ENCODE measurements at places on chromosomes 5 and 9. TPM values are rescaled to one million over a fixed set of nuclear protein-coding genes. Genes with fewer than 3 reads are reported as not detected.

The GNA14 gene
- not detected for total RNA-seq

The RXRA gene
- total RNA-seq: 5.6 TPM

The PTBP3 gene
- total RNA-seq: 123 TPM

The ADAMTS19 gene
- total RNA-seq: not detected

The BAAT gene
- total RNA-seq: not detected

The PCDHAC2 gene
- not detected for total RNA-seq

The CCDC192 gene
- not detected for total RNA-seq

GRCh38 chr9:125768803-125769202, 21.6 kb downstream of the PBX3 start:
- no peak for DNase-seq

GRCh38 chr5:146528236-146528635, 12.2 kb upstream of the GPR151 start:
- no peak for DNase-seq

DNA sequence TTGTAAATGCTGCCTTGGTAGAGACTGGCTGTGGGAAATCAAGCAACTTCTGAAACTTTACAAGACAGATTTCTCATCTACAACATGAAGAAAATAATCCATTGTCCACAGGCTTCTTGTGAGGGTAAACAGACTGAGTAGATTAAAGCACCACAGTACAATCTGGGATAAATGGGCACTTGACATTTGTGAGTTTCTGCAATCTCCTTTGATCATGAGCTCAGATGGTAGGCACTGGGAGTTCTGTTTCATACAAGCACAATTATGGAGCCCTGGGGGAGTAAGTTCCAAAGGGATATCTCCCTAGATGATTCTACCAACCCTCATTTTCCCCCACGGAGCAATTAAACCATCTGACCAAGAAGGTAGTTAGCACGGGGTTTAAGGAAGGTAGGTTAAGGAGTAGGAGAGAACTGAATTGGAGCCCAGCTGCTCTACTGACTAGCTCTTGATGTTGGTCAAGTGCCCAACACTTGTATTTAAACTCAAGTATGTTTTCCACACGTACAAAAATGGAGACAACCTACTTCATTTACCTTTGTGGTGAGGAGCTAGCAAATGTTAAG, 479.5 kb upstream of the TNC start:
- DNase-seq: no peak

DNA sequence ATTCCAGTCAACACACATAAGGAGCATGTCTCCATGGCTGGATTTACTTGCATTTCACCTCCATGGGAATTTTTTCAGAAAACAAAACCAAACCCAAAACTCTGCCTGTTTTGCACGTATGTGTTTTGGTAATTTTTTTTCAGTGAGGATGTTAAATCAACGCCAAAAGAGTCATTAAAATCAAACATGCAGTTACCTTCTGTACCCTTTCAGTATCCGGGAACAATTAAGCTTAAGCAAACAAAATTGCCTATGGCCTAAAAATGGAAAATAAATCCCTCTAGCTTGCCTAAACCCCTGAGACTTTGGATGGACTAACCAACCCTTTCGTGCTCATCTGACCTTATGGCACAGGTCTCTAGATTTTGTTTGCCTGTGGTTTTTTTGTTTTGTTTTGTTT, 209.2 kb upstream of the KLF4 start:
- no peak for DNase-seq

- DNase-seq: no peak
Measured at GRCh38 chr5:4659851-4660250, 480.3 kb upstream of the ADAMTS16 start.

DNA sequence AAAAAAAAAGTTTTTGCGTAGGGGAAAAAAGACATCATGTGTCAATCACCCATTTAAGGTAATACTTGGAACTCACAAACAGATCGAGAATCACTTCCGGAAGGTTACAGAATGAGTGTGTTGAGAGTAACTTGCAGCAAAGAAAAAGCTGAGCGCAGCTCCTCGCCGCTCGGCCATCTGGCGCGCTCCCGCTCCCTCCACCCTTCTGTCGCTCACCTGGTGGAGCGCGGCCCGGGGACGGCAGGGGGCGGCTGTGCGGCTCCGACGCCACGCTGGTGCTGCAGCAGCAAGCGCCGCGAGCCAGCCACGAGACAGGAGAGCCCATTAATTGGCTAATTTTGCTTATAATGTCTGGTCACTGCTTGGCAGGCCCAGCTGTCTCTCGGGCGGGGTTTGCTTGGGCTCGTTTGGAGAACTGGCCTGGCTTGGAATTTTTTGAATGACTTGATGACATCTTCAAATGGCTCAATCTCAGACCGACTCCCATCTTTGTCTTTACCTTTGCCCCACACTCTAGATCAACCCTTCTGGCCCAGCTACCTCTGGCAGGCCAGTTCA, 601.8 kb downstream of the CCDC171 start:
- peak; percentile 74 for DNase-seq

DNA sequence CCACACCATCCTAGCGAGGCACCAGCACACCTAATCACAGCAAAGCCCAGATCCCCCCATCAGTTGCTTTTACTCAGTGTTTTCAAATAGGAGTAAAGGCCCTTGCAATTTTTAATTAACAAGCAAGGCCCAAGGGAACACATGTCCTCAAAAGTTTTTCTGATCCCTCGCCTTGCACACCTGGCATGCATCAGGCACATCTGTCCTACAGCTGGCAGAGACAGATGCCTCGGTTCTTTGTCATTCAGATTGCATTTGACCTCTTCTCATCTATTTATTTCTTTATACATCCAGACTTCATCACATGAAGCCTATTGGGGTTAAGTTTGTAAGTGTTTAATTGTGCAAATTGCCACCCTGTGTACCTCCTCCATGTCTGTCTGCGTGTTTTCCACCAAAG, 241.4 kb downstream of the MARCHF11 start:
- no peak for DNase-seq

DNA sequence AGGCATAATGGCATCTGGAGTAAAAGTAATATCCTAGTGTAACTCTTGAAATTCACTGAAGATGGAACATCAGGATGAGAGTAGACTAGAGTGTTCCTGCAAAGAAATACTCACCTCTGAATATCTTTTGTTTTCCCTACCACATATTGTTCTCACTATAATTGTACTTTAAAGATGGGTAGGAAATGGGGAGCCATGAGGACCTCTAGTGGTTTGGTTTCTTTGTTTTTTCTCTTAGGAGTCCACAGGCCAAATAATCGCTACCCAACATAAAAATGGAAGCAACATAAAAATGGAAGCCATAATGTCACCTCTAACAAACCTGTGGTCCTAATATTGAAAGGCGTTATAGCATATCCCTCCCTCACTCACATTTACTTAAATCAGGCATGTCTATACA, 2375.8 kb downstream of the MAT2B start:
- DNase-seq: no peak

DNA sequence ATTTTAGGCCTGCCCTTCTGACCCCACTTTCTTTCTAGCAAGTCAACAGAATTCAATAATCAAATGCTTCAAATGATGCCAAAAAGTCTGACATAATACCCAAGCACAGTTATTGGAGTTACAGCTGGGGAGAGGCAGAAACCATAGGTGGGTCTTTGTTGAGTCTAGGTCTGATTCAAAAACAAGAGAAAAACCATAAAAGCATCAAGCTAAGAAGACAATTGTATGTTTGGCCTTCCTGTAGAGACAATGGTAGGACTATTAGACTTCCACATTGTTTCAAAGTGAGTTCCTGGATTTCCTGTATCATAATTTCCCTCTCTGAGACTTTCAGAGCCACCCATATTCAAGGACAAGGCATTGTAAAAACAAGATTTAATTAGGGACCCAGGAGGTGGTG, 16.8 kb upstream of the CCDC192 start:
- no peak for DNase-seq

- DNase-seq: no peak
Measured at GRCh38 chr9:4080921-4081895, 218.7 kb downstream of the GLIS3 start.
